Stimulated activated CD4-positive, alpha-beta T cell treated with anti-CD3 and anti-CD28 coated beads, TNF-alpha, amount 100 ng/mL, for 1 hour (primary cell): ENCODE measurements at places on chromosomes 6 and 20.
A peak's percentile ranks its signal among the peaks of the same experiment; 100 is the strongest.

DNA sequence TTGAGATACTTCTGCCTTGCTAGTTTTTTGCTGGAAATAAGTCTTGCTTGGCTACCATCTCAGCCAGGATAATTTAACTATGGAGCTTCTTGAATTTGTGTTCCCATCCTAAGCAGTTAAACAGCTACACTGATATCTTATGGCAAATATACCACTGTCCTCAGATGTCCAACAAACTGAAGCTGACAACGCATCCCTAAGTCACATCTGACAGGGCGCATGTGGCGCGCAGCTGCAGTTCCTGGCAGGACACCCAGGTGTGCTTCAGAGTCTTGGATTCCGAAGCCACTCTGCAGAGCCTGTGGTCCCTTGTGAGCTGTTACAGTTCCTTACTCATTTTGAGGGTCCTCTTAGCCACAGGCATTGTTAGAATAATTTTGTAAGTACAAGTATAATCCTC, 127.9 kb downstream of the WDR27 start:
- no peak for DNase-seq

DNA sequence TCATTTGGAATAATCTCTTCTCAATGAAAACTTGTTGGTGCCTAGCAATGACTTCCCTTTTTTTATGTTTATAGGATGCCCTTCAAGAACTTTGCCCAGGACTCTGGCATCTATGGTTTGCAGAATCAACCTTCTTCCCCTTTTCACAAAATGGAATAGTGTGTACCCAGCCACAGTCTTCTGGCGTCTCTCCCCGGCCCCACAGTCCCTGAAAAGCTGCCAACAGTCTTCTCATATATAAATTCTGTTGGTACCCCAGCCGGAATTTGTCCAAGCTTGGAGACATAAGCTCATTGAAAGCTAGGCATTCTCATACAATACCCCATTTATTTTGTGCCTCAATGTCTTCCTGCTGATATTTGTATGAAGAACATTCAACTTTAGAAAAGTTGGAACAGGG, 26.4 kb upstream of the MCM3 start:
- DNase-seq, result no peak

DNA sequence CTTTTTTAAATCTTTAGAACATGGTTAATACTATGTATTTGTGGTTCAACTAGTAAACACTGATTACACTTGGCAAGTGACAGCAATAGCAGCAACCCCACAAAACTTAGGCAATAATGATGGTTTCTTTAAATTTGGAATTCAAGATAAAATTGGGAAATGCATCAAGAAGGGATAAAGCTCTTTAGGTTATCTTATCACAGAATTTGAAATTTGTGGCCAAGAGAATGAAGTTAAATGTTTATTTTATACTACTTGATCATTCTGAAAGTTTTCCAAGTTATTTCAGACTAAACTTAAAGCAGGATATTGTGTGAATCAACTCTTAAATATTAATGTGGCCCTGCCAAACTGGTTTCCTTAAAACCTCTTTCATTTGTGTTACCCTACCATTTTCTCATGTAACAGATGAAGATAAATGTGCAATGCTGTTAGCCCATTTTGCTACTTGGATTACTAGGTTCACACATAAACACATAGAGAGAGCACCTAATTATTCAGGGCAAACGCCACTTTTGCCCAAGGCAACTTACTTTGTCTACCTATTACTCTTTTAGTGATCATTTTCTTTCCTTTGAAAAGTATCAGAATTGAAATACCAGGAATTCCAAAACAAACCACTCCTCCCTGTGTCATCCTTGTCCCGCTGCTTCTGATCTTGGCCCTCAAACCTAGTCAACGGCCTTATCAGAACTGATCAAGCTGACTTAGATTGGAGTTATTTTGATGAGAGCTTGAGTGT, 186.7 kb upstream of the TENT5A start:
- no peak for DNase-seq

DNA sequence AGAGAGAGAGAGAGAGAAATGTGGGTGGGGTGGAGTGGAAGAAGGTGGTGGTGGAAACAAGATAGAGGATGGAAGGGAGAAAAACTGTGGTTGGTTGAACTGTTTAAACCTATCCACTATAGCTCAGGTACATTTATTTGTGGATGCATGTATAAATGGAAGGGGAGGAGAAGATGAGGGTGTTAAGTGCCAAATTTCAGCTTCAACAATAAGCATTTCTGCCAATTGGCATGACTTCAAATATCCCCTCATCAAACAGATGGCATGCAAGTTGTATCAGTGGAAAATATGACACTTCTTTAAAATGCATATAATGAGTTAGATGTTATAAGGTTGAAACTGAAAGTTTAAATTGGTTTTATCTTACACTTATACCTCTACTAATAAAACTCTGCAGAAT, 216.1 kb downstream of the LMBRD1 start:
- DNase-seq, result no peak

GRCh38 chr20:19964289-19965265, 52.6 kb upstream of the NAA20 start:
- DNase-seq, result no peak

DNA sequence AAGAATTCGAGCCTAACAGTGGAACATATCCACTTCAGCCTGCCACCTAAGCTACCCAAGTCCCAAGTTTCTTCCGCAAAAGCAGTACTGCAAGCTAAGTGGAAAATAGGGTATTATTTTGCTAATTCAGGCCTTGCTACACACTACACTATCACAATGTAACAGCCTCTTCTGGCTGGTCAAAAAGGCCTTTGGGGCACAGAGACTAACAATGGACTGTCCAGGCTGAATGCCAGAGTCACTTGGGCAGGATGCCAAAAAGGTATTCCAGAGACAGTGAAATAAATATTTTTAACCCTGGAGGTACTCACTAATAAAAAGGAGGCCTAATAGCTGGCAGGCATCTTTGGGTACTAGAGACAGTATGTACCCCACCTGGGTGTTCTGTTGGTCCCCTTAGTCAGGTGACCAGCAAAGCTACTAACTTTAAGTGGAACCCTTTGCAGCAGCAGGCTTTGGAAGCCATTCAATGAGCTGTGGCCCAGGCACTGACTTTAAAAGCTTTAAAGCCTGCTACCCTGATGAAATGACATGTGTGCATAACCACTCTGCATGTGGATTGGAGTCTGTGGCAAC, 692.1 kb downstream of the HTR1B start:
- no peak for DNase-seq

DNA sequence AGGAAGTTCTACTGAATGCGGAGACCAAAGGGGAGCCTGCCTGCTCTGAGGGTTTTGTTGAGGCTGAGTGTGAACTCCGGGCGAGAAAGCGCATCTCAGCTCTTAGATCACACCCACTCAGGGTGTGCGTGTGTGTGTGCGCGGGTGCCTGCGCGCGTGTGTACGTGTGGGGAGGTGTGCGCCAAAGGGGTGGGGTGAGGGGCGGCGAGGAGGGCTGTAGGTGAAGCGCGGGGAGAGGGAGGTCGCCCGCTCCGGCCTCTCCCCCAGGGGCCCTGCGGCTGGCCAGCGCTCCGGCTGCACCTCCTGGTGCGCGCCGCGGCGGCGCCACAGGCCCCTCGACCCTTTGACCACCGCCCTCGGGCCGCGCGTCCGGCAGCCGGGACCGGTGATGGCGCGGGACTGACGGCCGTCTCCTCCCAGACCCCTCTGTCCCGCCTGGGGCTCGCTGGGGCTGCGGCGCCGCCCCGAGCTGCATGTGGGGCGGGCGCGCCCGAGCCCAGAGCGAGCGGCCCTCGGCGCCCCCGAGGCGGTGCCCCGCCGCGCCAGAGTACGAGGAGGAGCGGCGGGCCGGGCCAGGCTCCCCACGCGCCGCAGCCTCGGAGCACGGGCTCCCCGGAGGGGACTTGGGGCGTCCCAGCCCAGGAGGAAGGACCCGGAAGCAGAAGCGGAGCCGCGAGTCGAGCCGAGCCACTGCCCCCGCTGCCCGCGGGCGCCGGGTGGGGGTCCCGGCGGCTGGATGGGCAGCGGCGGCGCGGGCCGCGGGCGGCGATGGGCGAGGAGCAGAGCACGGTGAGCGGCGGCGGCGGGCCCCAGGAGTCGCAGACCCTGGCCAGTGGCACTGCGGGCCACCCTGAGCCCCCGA, at the start of gene RNF217:
Gene RNF217, plus strand, starts transcription at position 661 of the 862 bp plus-strand sequence. Its CDS starts 108 bp downstream, at position 769.
- no peak for DNase-seq

GRCh38 chr6:126886106-126886505, 232.4 kb upstream of the RSPO3 start:
- DNase-seq, result no peak

GRCh38 chr6:12845224-12846004, 128.8 kb downstream of the PHACTR1 start:
- DNase-seq, result no peak

- no peak for DNase-seq
These were observed 440.1 kb downstream of the PTPRT start for GRCh38 chr20:42749556-42749955.

DNA sequence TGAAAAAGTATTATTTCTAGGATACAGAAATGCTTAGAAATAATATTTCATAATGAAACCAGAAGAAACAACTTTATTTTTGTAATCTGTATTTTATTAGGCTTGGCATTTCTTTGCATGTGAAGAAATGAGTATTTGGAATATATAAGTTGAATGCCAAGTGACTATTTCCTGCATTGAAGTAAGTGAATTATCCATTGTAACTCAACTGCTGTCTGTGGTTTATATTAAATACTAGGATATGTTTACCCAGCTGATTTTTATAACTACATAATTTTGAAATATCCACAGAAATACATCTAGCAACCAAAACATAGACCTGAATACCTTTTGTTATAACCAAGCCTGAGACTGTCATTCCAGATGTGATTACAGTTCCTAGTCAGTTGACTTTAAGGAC, 207.6 kb downstream of the THBS2 start:
- no peak for DNase-seq

DNA sequence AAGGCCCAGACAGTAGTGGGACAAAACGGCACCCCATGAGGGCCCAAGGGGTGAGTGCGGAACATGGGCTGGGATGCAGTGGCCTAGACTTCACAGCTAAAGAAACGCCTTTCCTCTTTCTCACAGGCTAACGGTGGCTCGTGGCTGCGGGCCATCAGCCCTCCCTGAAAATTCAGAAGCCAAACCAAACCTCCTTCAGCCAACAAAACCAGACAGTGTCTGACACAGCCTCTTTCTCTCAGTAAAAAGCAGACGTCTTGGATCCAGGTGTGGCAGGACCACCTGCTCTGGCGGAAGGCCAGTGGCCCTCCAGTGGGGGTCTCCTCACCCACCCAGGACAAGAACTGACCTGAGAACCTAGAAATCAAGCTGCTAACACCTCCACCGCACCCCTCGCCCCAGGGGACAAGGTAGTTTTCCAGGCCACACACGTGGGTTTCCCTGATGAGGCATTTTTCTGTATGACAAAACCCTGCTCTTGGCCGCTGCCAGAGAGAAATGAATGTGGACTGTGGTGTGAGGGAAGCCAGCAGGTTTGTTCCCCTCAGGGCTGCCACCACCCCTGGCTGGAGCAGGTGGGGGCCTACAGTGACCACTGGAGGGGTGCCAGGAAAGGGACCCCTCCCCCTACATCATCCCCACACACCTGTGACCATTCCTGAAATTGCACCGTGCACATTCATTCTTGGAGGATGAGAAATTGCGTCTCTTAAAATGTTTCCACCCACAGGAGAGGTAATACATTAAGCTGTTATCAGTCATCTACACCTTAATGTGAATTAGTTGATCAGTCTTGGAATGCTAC, 76.8 kb upstream of the PIM1 start:
- no peak for DNase-seq

DNA sequence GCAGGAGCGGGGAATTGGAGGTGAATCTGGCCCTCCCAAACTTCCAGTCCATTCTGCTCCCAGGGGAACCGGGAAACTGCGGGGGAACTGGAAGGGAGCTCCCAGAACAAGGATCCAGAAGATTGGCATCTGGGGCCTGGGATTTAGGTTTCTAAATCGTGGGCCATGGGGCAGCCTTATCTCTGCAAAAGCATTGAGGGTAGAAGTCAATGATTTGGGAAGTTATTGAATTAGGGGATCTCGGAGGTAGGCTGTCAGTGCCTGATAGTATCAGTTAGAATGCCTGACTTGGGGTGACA, 45.1 kb downstream of the HNF4A start:
- DNase-seq, result no peak

- DNase-seq, result no peak
These were observed 534 bp downstream of the NANP start for GRCh38 chr20:25623225-25623735.

DNA sequence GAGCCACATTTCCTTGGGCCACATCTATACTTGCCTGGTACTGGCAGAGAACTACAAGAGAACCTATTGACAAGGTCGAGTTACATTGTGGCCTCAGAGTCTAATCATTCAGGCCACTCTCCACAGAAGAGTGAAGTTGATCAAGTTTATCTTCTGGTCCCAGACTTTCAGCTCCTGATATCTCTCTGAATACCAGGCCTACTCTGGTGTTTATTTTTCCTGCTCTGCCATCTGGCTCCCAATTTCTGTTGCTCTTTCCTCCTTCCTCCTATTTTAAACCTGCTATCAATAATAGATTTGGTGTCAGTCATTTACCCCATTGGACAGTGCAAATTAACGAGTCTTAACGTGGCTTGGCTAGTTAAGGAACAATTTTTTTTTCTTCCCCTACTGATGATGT, 46.6 kb downstream of the SCGN start:
- no peak for DNase-seq

DNA sequence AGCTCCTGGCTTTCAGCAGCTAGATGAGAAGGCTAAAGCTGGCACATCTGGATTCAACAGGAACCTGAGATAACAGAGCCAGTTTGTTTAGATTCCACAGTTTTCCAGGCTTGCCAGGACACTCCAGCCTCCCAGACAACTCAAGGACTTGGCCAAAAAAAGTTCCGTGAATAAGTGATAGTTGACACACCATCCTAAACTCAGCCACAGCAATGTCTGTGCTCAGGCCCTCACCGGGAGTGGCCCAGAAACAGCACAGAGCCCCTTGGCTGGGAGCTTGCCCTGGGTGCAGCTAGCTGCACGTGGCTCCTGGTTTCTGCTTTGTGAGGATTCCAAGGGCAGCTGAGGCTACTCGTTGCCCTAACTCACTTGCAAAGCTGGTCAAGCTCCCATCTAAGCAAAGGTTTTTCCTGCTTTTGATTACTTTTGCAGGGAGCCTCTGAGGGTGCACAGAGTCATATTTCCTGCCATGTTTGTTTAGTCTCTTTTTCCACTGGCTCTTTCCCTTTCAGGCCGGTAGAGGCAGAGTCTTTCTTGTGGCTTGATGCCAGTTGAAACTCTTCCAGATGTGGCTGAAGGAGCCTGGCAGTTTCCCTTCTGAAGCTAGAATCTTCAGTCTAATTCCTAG, 118.3 kb upstream of the ECI2 start:
- no peak for DNase-seq

DNA sequence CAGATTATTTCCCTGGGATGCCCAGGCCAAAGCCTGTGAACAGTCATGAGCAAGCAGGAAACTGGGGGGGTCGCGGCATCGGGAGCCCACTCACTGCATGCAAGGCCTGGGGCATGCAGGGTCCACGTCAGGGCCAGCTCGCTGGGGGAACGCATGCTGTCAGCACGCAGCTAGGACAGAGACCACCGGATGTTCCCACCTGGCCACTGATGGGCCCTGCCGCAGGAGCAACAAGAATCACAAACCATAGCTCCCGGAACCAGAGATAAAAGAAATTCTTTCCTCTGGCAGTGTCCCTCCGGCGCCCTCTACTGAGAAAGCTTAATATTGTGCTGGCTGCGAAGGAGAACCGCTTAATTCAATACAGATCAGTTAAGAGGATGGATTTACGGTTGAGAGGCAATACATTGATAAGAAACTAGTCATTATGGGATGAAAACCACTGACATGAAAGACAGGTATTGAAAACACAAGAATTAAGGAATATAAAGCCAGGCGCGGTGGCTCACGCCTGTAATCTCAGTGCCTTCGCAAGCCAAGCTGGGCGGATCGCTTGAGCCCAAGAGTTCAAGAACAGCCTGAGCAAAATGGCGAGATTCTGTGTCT, 32.6 kb downstream of the C6orf15 start:
- peak; percentile 46 for DNase-seq

- DNase-seq, result no peak
These were observed 45.8 kb upstream of the PNRC1 start for GRCh38 chr6:89034586-89035251.
